ENCODE measurements at places on chromosomes 1 and 21.

GRCh38 chr1:157574836-157575235 is 22.5 kb upstream of the FCRL5 start:
- no peak for DNase-seq

GRCh38 chr1:202305168-202305567 is 36.6 kb downstream of the UBE2T start:
- DNase-seq: no peak

DNA sequence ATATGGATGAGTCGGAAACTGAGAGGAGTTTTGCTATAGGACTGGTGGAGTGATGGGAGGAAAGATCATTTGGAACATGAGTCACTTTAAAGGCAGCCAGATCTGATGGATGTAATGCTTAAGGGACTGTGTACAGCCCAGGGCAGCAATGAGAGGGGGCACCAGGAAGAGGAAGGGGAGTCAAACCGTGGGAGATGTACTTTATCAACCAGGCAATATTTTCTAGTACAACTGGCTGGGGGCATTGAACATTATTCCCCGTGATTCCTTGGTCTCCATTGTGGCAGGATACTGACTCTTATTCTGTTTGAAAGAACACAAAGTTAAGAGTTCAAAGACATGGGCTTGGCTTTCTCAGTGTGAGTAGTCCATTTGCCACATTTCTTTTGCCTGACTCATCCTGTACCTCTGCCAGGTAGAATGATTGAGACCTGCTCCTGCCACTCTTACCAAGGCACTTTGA is 268.2 kb upstream of the NR5A2 start:
- DNase-seq: no peak

DNA sequence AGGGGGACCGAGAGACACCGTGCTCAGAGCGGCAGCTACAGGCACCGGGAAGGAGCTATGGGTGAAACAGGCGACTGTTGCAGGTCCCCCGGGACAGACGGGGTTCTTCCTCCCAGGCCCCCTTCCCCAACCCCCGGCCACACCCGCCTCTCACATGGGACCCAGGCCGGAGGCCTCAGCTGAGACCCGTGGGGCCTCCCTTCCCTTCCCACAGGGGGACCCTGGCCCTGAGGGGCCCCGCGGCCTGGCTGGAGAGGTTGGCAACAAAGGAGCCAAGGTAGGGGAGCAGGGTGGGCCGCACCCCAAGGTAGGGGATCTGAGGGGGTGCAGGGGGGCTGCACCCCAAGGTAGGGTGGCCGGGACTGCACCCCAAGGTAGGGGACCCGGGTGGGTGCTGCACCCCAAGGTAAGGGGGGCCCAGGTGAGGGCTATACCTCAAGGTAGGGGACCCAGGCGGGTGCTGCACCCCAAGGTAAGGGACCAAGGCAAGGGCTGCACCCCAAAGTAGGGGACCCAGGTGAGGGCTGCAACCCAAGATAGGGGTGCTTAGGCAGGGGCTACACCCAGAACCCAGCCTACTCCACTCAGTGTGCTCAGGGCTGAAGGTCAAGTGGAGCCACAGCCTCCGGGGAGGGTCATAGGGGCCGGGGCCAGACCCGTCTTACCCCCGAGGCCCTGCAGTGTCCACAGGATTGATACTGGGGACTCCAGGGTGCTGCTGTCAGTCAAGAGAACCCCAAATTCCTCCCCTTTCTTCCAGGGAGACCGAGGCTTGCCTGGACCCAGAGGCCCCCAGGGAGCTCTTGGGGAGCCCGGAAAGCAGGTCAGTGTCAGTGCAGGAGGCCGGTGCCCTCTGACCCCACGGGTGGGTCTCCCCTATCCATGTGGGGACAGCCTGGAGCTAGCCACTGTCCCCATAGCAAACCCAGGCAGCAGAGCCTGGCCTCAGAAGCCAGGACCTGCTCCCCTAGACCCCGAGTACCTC is 22.7 kb downstream of the COL6A2 start:
- DNase-seq: no peak

- DNase-seq: no peak
Observed at GRCh38 chr1:94595658-94596057, 54.1 kb upstream of the F3 start.

GRCh38 chr1:98314601-98315000 is 346.9 kb upstream of the SNX7 start:
- no peak for DNase-seq

DNA sequence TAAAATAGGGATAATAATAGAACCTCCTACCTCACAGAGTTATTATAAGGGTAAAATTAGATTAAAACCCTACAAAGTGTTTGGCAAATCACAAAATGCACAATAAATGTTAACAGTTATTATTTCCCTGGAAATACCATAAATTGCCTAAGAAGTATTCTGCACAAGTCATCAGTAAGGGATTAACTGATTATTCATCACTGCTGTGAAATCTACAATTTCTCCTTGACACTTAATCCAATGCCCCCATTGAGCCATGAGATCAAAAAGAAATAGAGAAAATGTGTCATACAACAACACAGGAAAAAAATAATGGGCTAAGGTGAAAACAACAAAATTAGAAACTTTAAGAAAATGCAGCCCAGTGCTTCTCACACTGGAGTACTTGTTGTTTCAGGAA is 6.7 kb upstream of the SEC16B start:
- no peak for DNase-seq

DNA sequence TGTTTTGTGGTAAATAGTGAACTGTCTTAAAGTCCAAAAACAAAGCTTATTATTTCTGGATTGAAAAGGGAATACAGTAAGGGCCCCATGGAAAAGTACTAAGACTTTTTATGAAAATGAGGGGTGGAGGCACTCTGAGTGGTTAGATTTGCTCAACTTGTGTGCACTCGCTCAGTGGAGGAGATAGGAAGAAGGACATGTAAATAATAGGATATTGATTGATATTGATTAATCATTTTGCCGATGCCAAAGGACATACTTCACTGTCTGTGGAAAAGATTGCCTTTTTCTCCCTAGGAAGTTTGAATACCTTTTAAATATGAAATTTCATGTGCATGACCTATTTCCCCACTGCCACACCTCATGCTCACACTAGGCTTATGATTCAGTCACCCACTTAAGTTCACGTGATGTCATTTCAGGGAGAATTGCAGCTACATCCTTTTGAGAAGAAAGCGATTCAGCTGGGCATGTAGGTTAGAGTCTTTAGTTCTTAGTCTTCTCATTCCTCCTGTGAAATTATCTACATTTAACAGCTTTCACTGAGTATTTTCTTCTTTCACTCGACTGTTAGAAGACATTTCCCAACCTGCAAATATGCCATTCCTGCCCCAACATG is 5.0 kb downstream of the MTR start:
- DNase-seq: no peak

- no peak for DNase-seq
Observed at GRCh38 chr1:59092126-59092525, 204.8 kb upstream of the FGGY start.

GRCh38 chr1:174704300-174704699 is 256.5 kb downstream of the GPR52 start:
- no peak for DNase-seq

DNA sequence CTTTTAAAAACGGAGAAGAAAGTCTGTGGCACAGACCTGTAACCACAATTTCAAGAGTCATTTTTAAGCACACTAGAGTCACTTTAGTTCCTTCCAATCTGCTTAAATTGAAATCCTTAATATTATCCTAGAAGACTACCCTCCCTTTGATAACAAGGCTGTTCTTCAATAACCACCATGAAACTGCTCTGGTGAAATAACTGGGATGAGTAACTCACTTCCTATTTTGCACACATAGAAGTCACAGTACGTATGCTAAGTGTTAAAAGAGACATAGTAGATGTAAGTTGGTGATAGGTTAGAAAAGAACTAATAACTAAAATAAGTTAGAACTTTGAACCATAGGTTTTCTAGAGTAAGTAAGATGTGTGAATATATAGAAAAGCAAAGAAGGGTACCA is 107.8 kb downstream of the NME7 start:
- no peak for DNase-seq

DNA sequence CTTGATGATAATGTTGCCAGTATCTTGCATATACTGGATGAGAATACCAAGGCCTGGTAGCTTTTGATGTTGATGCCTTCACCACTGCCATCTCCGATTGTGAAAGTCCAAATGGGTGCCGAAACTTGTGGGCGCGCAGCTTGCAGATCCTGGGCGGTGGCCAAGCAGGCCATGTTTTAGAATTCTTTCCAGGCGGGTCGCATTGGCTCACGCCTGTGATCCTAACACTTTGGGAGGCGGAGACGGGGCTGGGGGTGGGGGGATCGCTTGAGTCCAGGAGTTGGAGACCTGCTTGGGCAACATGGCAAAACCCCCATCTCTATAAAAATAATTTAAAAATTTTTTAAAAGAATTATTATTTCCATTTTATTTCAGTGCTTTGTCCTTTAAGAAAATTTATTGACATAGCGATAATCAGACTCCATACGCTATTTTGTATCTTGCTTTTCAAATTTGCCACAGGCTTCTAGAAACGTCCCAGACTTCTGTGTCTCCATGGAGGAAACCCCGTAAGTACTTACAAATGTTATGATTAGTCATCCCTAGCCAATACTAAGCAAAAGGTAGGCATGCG is 592 bp upstream of the ZNF326 start:
- DNase-seq: no peak

DNA sequence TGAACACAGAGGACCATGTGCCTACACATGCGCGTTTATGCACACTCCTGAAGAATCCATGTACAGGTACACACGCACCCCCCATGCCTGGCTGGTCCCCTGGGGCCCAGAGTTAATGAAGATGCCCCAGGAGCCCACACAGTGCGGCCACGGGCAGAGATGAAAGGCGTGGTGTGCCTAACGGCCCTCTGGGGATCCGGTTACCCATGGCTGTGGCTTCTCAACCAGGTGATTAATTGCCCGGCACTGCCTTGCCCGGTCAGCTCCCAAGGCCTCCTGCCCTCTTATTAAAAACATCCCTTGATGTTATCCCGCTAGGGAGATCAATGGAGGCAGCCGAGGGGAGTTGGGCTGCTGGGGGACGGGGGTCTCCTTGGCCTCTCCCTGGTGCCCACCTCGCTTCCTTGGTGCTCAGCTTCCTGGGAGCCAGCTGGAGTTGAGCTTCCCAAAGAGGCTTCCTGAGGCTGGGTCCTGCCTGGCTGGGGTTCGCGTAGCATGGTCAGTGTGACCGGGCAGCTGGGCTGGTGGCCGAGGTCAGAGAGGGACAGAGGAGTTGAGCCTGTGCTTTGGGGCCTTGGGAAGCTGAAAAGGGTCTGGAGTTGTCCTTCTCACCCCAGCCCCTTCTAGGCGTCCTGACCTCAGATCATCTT is 75.0 kb upstream of the WNT4 start:
- DNase-seq: no peak

DNA sequence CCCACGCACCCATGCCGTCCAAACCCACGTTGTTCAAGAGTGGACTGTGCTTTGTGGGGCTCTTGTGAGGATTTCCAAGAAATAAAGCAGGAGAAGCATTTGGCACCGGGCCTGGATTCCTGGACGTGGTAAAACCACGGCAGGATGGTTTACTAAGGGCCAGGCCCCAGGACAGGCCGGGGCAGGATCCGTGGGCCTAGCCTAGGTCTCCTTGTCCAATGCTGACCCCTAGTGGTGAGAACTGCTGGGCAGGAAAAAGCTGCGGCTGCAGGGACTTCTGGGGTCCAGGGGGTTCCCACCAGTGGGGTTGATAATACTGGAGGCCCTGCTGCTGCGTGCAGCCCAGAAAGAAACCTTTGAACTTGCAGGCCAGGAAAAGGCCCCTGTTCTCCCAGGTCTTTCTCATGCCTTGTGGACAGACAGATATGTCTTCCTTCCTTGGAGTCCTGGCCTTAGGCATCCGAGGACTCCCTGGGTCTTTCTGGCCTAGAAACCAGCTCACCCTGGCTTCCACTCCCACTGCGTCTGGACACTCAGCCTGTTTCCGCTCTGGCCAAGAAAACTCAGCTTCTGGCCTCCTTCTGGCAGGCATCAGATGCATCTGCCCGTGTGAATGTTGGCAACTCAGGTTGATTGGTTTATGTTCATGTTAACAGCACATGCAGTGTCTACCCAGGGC is 106.9 kb upstream of the TMEM51 start:
- peak; percentile 56 for DNase-seq

DNA sequence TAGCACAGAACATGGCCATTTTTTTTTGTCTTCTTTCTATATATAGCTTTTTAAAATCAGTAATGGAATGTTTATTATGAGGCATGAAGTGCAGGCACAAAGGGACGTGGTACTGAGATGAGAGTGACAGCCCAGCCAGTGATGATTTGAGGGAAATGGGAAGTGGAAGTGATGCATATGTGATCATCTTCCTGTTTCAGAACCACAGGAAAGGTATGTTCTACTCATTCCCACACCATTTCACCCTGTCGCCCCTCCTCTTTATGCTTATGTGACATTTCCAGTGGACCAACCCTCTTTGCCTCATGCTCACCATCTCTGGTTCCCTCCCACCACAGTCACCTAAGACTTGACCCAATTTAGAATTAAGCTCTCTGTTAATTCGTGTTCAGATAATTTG is 24.3 kb downstream of the PTGS2 start:
- no peak for DNase-seq

GRCh38 chr1:231337043-231337471 is 595 bp downstream of the EXOC8 start:
- DNase-seq: no peak

GRCh38 chr1:181079382-181079781 is 9.1 kb upstream of the IER5 start:
- no peak for DNase-seq

- DNase-seq: no peak
Observed at GRCh38 chr1:201761871-201762270, 67.1 kb upstream of the IPO9 start.

- no peak for DNase-seq
Observed at GRCh38 chr1:74766579-74766978, 33.6 kb downstream of the TYW3 start.

DNA sequence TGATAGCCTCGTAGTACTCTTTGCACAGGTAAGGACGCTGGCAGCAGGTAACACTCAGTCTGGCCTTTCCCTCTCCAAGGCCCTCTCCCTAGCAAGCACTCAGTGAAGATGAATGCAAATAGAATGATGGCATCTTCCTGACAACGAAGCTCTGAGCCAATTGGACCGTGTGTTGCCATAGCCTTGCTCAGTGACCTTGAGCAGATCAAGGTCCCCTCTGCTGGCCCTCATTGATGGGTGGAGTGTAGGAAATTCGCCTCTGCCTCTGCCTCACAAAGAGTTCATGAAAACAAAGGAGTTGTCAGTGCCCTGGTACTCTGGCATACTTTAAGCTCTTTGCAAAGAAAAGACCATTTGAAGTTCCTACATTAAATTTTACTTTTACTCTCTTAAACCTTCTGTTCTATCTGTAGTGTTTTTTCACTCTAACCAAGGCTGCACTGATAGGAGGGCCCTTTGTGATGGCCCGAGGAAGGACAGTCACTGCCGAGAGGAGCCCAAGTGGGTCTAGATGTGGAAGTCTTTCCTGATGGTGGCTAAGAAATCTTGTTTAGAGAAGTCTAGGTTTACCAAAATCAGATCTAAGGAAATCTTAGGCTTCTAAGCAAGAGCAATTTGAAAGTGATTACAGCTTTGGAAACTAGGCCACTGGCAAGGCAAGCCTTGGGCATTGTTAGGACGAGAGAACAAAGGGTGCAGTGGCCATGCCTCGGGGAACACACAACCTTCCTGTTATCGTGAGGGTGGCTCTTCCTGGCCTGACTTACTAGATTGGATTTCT is 38.2 kb downstream of the SMYD2 start:
- DNase-seq: no peak

GRCh38 chr1:52156460-52156859 is 14.6 kb downstream of the ZFYVE9 start:
- DNase-seq: no peak

All from cerebellar nuclear complex (tissue), 1 donor.